Effector CD4-positive, alpha-beta T cell (primary cell): ENCODE measurements at places on chromosomes 3 and 15.

GRCh38 chr15:101646672-101647071 lies 5.5 kb downstream of the TM2D3 start:
- no peak for DNase-seq

- DNase-seq: no peak
These were observed 9.2 kb downstream of the NFKBIZ start for GRCh38 chr3:101858464-101859030.

DNA sequence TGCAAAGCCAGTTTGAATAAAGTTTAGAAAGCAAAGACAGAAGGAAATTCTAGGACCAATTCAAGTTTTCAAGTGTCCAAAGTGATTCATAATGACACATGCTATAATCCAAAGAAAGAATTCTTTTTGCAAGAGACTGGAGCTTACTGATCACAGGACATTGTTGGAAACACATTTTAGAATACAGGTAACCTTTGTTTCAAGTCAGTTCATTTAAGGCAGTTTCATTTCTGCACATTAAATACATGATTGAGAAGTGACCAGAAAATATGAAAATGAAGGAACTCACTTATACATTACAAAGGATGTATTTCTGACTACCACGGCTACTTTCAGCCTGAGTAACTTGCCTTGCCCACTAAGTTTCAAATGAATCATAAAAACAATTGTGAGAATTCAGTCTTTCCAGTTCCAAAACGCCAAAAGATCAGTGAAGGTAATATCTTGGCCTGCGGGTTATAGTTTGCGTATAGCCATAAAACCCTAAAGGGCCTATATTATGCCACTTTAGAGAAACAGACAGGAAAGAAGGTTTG lies 48.7 kb downstream of the PRICKLE2 start:
- DNase-seq: no peak

- no peak for DNase-seq
These were observed 1.5 kb downstream of the HMCES start for GRCh38 chr3:129280183-129280582.

- no peak for DNase-seq
These were observed 738 bp downstream of the YEATS2 start for GRCh38 chr3:183698318-183698751.

GRCh38 chr3:131708241-131708640 lies 205.5 kb upstream of the MRPL3 start:
- DNase-seq: no peak

GRCh38 chr3:121852256-121852655 lies 17.2 kb downstream of the EAF2 start:
- no peak for DNase-seq

- DNase-seq: no peak
These were observed 63.2 kb downstream of the ADAM10 start for GRCh38 chr15:58686286-58686685.
